T-cell (primary cell): ENCODE measurements at places on chromosomes 13 and 19. TPM values are rescaled to one million over a fixed set of nuclear protein-coding genes. Genes with fewer than 3 reads are reported as not detected.

Gene LILRB1
- total RNA-seq: 3.6 TPM

Gene FFAR2
- total RNA-seq: not detected

- DNase-seq: no peak
Measured at GRCh38 chr13:110607675-110608224, 7.6 kb upstream of the NAXD start.

DNA sequence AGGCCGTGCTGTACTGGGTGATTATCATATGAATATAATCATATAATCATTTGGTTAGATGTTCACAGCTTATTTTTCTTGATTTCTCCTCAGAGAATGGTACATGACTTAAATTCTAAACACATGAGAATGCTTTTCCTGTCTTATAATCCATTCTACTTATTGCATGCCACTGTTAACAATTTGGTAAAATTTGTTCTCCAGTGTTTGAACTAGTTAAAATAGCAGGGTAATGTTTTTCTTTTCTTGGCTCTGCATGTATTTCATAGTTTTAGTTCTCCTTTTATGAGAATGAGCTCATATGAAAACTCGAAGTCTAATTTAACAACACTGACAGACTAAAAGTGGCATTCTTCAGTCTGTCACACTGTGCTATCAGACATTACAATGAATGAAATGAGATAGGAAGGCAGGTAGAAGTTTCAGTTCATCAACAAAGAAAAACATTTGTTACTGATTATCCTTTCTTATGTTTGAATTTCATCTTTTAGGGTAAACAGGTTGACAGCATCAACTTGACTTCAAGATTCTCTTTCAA lies 10.2 kb downstream of the SPRYD7 start:
- DNase-seq: no peak

GRCh38 chr19:35357867-35358573 lies at the start of gene FFAR3:
FFAR3 (plus strand) TSS chr19:35358460; CDS start chr19:35358891, 431 bp downstream.
- DNase-seq: no peak
